DMS79 treated with DMSO at 0.1 percent for 48 hours (cell line): ENCODE measurements at places on chromosomes 7 and 10.

DNA sequence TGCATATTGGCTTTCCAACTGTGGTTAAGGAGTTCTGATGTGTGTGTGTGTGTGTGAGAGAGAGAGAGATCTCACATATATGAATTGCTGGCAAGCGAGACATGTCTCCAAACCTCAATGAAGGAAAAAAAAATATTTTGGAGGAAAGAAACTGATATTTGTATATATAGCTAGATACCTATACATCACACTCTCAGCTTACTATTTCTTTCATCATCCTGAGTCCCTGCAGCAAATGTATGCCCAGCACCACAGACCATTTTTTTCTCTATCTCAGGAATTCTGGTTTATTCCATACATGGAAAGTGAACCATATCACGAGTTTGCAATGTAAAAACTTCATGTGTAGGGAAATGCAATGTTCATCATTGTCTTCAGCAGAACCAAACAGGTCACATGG is 68.9 kb downstream of the MTERF1 start:
- DNase-seq, result no peak

- no peak for DNase-seq
These were observed 97.0 kb downstream of the NPSR1 start for GRCh38 chr7:34755008-34755407.

- DNase-seq, result no peak
These were observed 25.4 kb upstream of the INPP5F start for GRCh38 chr10:119700321-119700954.

DNA sequence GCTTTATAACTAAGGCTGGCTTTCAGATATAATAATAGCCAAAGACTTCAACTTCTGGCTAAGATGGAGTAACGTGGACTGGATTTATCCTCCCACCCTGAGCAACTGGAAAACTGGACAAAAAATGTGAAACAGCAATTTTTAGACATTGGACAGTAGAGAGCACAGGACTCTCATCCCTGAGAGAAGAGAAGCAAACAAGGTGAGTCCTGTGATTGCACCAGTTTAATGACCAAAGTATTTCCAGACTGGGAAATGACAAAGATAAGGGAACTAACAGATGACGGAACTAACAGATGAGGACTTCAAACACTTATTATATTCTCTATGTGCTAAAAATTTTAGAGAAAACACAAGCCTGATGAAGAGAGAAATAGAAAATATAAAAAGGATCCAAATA is 175.7 kb upstream of the SLC25A13 start:
- no peak for DNase-seq

- no peak for DNase-seq
These were observed 65.3 kb downstream of the KMT2E start for GRCh38 chr7:105079348-105079747.

- DNase-seq, result no peak
These were observed 103.4 kb upstream of the MDFIC start for GRCh38 chr7:114818501-114818900.

GRCh38 chr10:102775935-102776669 is 32.4 kb downstream of the WBP1L start:
- DNase-seq, result no peak

DNA sequence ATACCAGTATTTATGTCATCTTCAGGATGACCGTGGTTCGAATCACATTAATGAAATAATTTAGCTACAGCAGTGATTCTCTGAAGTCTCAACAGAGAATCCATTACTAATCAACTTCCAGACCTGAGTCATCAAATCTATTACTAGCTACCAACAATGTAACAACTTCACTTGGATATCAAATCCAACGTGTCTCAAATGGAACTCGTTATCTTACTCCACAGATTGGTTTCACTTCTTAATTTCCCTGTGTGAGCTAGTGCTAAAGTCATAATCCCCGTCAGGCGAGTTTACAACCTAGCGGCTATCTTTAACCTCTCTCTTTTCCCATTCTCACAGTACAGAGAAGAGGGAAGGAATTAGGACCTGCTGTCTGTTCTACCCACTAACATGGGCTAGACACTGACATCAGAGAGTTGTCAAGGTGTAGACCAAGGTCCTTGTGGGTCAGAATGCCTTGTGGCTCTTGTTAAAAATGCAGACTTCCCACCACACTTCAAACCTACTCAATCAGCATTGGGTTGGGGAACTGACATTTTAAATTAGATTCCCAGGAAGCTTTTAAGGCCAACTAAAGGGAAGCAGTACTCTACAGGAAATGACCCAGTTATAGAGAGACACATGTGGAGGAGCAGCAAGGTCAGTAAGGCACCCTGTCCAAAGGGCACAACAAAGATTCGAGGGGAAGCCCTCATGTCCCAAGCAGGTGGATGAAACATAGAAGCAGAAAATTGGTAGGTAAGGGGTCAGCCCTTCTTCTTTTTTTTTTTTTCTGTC is 57.3 kb upstream of the GSAP start:
- DNase-seq, result no peak

DNA sequence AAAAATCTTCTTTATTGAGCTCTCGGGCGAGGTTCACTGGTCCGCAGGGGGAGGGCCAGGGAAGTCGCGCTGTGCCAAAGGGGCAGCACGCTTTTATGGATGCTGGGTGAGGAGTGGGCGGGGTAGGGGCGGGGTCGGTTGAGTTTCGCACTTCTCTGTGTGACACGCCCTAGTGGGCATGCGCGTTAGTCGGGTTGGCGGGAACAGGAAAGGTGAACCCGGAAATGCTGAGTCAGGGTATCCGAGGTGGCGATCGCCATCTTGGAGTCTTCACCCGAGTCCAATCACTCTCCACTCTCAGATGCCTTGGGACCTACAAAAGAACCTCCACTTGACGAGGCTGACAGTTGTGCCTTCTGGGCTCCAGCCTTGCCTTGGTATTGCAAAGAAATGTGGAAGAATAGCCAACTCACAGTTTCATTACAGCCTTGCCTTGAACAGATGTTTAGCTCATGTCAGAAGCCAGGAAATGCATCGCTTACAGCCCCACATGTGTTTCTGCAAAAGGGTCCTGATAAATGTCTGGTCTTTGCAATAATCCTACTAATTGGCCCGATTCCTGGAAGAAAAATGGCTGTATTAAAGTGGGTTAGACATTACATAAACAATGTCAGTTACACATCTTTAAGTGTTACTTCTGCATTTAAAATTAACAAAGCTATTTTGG is 64.1 kb downstream of the AHR start:
- no peak for DNase-seq

- no peak for DNase-seq
These were observed 13.3 kb upstream of the SLC16A12 start for GRCh38 chr10:89548673-89549072.
